HTR-8/SVneo (cell line): ENCODE measurements at places on chromosomes 16 and 17.

DNA sequence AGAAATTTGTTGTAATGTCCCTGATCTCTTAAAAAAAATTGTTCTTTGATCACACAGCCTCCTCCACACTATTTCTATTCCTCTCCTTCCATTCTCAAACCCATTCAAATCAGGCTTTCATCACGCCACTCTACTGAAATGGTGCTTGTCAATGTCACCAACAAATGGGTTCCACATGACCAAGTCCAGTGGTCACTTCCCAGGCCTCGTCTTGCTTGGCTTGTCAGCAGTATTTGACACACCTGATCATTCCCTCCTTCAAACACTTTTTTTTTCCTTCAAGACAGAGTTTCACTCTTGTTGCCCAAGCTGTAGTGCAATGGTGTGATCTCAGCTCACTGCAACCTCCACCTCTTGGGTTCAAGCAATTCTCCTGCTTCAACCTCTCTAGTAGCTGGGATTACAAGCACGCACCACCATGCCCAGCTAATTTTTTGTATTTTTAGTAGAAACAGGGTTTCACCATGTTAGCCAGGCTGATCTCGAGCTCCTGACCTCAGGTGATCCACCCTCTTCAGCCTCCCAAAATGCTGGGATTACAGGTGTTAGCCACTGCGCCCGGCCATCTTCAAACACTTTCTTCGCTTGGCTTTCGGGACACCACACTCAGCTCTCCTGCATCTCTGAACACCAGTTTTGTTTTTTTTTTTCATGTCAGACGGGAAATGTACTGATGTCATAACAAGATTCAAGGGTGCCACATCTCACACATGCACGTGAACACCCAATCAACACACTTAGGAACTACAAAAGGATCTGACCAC, 18.3 kb downstream of the NQO1 start:
- DNase-seq, result no peak

- DNase-seq, result peak; percentile 40
Observed at GRCh38 chr17:33674685-33675084, 381.6 kb upstream of the ASIC2 start.

DNA sequence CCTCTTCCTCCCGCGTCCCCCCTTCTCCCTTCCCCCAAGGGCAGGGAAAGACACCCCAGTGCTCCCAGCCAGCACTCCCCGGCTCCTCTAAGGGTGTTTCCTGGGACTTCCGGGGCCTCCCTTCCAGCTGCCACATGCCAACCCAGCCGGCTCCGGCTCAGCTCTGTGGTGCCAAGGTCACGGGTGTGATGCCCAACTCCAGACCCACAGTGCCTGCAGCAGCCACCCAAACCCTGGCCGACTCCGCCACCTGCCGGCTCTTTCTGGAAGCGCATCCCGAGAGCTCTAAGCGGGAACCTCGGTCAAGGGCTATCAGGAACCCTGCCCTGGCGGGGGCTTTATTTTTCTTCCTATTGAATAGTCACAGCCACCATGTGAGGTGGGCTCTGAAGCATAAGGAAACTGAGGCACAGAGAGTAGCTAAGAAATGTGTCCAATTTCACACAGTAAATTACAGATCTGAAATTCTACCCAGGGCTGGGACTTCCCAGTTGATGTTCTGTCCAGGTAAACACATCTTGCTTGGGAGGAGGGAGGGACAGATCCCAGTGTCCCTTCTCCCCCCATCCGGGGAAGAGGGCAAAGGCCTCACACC, 3.3 kb upstream of the PPP1R1B start:
- DNase-seq, result peak; percentile 88

DNA sequence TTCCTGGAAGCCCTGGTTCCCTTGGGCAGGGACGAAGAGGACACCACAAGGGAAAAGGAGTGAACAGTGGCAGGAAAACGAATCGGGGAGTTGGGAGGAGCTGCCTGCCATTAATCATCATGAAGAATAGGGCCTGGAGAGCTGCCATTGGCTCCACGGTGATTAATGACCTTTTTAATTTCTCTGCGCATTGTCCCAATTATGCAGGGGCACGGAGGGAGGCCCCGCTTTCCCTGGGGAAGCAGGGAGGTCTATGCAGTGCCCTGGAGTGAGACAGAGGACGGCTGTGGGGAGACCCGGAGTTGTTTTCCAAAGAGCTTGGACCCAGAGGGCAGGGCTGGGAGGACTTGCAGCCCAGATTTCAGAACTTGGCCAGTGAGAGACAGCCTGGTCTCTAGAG, 338.9 kb upstream of the C16orf82 start:
- DNase-seq, result no peak

DNA sequence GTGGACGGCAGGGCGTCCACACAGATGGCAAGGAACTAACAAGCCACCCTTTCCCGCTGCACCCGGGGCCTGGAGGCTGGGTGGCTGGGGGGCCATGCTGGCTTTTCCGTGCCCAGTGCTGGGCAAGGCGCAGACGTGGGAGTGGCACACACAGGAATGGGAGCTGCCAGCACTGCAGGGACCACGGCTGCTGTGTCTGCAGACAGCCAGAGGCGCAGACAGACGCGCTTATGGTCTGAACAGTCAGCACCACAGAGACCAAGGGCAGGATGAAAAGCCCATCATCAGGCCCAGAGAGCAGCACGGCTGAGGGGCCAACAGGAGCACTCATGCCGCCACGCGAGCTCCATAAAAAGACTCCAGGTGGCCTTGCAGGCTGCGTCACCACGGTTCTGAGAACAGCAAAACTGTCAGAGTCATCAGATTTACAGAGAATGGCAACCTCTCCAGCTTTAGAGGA, 24.0 kb downstream of the PDIA2 start:
- DNase-seq, result no peak

DNA sequence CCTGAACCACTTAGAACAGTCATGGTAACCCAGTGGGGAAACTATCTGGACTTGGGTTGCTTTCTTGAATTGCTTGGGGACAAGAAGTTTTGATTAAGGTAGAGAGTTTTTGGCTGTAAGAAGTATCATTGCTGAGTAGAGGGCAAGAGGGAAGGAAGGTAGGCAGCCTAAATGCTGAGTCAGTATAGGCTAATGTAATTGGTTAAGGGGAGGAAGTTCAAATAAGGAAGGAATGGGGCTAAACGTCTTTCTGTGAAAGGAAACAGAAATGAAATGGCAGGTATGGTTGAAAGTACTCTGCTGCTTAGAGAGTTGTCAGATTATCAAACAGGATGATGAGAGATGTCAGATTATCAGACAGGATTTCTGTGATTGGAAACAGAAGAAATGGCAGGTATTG, 20.3 kb downstream of the KPNB1 start:
- no peak for DNase-seq

DNA sequence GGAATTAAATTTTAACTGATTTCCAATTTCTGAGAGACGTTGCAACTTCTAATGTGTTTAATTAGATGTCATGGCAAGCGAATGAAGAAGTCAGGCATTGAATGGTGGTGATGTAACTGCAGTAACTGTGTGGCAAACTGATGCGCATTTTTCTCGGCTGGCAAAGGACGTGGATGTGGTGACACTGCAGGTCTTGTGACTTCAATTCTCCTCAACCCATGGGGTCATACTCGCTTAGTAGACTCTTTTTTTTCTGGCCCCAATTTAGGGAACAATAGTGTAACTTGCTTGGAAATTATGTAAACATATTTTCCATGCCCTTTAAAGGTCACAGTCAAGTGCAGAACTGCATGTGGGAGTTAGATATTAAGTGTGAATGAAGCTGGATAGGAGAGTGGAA, 1.9 kb upstream of the FAM20A start:
- no peak for DNase-seq

- no peak for DNase-seq
Observed at GRCh38 chr17:34308371-34308770, 10.9 kb upstream of the CCL8 start.

DNA sequence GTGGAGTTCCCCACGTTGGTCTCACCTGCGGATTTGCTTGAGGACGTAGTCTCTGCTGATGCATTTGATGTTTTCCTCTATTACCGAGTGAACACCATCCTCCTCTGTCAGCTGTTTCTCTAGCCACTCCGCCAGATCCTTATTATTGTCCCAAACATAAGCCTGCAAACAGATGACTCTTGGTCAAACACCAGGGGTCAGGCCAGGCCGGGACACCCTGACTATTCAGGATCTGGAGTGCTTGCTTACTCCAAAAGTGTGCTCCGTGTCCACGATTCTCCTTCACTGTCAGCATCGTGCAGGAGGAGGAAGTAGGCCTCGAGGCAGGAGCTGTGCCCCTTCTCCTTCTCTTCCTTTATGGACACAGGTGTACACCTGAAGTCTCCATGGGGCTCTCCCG, 140.2 kb downstream of the AATF start:
- DNase-seq, result no peak

DNA sequence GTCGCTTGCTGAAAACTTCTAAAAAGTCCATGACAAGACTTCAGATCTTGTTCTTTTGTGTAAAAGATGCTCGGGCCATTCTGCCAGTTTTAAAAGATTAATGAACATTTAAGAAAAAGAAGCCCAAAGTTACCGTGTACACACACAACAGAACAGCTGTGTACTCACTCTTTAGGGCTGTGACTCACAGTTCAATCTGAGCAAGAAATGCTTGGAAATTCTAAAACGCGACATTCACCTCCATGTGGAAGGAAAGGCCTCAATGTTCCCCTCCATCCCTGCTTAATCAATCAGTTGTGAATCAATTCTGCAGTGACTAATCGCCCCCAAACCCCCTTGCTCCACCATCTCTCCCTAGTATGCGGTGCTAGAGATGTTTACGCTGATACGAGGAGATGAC, 609.9 kb upstream of the SALL1 start:
- no peak for DNase-seq

GRCh38 chr16:85894266-85894665, 4.7 kb upstream of the IRF8 start:
- DNase-seq, result no peak

DNA sequence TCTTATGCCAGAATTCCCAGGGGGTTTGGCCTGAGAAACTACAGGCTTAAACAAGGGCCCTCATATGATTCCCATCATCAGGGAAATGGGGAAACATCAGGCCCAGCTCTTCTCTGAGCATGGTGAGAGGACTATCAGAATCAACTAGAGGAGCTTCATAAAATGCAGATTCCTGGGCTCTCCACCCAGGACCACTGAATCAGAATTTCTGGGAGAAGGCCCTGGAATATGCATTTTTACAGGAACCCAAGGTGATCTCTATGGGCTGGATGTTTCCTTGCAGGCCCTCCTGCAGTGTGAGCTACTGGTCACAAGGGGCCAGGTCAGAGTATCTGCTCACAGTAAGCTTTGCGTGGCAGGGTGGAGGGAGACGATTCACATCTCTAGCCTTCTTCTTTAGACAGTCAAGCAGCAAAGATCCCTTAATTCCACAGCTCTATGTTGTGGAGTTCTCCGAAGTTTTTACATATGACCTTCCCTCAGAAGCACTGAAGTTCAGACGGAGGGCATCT, 38.8 kb upstream of the HOXB13 start:
- no peak for DNase-seq

DNA sequence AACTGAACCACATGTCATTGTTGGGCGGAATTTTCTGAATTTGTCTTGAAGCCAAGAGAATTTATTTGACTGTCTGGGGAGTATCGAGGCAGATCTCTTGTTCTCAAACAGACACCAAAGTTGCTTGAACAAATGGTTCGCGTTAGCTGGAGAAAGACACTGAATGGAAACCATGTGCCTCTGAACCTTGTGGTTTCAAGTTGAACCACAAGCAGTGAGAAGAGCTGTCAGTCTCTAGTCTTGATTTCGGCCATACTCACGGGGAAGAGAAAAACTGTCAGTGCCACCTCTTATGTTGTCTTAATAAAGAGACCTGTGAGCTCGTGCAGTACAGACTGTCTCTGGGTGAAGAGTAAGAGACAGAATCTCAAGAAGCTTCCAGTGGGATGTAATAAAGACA, 886.5 kb upstream of the SOX9 start:
- no peak for DNase-seq

DNA sequence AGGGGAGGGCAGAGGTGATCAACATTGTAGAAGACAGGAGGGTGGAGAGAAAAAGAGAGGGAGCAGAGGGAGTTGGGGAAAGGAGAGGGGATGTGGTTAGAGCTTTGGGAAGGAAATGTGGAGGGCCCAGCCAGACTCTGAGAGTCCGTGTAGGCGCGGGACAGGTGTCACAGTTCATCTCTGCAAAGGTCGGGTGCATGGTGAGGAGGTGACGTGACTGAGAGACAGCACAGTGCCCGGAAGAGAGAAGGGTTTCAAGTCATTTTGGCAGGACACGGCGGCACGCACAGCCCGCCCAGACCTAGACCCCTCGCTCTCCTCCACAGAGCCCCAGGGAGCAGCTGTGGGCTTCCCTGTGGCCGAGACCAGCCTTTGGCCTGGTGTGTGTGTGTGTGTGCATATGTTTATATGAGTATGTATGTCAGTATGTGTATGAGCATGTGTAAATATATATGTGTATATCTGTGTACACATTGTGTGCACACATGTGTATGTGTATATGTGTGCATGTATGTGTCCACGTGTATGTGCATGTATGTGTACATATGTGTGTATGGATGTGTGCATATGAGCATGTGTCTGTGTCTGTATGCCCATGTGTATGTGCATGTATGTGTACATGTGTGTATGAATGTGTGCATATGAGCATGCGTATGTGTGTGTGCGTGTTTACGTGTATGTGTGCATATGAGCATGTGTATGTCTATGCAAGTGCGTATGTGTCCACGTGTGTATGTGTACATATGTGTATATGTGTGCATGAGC, 104.6 kb downstream of the SEC14L1 start:
- no peak for DNase-seq

DNA sequence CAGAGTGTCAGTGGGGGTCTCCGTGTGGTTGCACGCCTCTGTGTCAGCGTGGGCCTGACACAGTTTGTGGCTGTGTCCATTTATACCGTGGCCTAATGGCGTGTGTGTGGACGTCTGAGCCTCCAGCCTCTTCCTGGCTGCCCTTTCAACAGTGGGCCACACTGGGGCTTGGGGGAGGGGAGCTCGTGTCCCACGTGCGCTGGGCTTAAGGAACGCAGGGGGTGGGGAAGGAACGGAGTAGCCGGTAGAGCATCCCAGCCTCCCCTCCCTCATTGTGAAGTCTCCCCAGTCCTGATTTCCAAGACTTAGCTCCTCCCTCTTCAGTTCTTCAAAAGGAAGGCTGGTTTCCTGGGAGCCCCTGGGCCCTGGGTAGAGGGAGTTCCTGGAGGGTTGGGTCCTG, 9.5 kb upstream of the HES7 start:
- DNase-seq, result no peak

DNA sequence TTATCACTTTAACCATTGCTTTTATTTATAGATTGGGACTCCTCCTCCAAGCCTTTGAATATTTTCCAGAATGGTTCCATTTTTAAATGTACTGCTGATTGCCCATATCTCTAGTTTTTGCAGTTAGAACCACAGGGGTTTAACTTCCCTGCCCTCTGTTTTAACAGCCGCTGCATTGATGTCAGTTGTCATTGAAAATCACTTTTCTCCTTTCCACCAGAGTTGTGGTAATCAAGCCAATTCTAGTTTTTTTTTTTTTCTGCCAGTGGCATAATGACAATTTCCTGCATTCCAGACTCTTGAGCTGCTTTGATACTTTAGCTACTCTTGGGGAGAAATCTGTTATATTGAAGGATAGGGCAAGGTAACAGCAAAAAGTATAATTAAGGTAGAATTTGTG, 91.5 kb downstream of the HS3ST4 start:
- no peak for DNase-seq

DNA sequence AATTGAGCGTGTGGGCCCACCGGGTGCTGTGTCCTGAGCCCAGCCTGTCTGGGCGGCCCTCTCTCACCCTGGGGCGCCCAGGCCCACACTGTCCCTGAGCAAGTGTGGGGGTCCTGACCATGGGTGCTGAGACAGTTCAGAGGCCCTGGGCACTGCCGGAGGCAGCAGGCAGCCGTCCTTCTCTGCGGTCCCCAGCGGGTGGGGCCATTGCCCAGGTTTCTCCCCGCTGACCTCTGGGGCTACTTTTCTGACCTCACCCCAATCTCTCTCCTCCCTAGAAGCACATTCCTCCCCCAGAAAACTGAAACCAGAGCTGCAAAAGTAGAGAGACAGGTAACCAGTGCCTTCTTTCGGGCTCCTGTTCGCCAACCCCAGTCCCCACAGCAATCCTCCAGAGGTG, 36.0 kb upstream of the PVALEF start:
- no peak for DNase-seq
